NB4 (cell line): ENCODE measurements at places on chromosomes 2 and 18.

- peak; percentile 87 for DNase-seq
These were observed 889.1 kb upstream of the GCFC2 start for GRCh38 chr2:76599732-76600368.

DNA sequence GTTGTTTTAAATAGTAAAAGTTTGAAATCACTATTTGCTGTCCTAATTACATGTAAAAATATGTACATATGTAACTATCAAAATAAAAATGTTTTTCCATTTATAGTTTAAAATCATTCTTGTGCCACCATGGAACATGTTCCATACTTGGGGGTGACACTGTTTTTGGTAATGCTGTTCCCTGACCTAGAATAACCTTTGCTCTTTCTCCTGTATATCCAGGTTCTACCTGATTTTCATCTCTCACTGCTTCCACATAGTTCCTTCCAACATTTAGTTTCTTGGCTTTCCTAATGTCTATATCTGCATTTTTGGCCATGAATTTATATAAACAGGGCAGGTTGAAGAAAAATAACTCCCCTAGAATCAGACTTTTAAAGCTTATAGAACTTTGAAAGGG is 2.5 kb downstream of the SPOPL start:
- no peak for DNase-seq

- DNase-seq, result no peak
These were observed 381.6 kb downstream of the DSEL start for GRCh38 chr18:67134911-67135310.

DNA sequence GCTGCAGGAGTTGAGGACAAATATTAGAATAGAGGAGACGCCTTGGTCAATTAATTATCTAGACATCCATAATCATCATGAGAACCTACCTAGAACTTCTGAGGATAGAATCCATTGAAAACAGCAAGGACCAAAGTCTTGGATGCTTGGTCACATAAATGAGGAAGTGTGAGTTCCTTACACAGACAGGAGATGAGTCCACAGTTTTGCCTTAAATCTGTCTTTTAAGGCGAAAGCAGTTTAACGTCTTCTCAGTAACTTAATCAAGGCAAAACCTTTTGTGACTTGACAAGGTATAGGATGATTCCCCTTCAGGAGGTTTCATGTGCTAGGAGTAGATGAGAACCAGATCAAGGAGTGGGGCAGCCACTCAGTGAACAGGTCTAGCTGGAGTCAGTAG is 1783.2 kb upstream of the CELF4 start:
- no peak for DNase-seq

DNA sequence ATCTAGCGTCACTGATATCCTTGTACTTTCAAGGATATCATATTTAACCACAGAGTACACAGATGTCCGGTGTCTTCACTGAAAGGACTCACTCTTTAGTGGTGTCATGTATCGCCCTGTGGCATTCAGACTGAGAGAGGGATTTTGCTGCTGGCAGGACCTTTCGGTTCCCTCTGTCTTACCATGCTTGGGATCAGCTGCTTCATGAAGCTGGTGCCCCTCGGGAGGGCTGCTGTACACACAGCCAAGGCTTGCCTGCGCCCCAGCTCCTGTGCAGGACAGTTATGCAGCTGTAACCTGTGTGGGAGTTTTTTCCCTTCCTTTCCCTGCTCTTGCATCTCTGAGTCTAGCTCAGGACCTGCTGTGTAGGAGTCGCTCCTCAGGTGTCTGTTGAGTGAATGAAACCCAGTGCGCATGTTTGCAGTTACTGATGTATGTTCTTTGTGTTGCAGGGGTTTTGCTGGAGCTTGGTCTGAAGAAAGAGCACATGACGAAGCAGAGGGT is 64.4 kb downstream of the GREB1 start:
- DNase-seq, result peak; percentile 17

GRCh38 chr2:30803281-30803680 is 4.0 kb downstream of the CAPN13 start:
- peak; percentile 6 for DNase-seq

- DNase-seq, result peak; percentile 46
These were observed 21.0 kb upstream of the ARMC9 start for GRCh38 chr2:231177156-231178025.

- DNase-seq, result no peak
These were observed 15.6 kb downstream of the SLC39A10 start for GRCh38 chr2:195672674-195673073.

DNA sequence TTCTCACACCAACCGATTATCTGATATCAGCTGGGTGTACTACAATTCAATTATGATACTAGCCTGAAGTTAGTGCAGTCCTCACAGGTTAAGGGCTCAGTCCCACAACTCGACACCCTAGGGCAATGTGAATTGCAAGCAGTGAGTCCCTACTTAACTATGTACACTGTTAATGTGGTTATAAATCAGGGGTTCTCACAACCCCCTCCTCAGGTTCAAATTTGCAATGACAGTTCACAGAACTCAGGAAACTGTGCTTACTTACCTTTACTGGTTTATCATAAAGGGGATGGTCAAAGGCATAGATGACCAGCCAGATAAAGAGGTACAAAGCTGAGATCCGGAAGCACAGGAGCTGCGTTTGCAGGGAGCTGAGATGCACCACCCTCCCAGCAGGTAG is 1379.1 kb upstream of the CDH2 start:
- no peak for DNase-seq

- DNase-seq, result peak; percentile 69
These were observed 21.4 kb downstream of the MGAT5 start for GRCh38 chr2:134275058-134275862.

DNA sequence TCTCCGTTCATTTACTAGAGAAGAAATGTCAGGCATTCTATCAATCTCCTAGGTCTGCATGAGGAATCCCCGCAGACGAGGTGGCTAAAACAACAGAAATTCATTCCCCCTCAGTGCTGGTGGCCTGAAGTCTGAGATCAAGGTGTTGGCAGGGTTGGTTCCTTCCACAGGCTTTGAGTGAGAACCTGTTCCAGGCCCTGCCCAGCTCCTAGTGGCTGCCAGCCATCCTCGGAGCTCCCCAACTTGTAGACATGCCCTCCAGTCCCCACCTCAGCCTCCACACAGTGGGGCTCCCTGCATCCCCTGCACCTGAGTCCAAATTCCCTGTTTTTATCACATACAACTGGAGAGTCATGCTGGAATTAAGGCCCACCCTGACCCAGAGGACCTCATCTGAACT is 145.3 kb upstream of the ALKAL2 start:
- no peak for DNase-seq

DNA sequence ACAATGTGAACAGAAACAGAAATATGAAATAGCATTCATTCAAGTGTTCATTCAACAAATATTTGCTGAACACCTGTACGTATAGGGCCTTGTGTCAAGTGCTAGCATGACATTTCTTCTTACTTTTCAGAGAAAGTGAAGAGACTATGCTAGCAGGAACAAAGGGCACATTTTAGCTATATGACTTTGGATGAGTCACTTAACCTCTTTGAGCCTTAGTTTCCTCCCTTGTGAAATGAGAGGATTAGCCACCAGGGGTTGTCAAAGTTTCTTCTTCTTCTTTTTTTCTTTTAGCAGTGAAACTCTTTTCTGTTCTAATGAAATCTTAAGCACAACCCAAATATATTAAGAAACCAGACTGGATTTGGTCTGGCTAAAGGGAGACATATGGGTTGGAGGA is 53.1 kb downstream of the FIGN start:
- peak; percentile 71 for DNase-seq

DNA sequence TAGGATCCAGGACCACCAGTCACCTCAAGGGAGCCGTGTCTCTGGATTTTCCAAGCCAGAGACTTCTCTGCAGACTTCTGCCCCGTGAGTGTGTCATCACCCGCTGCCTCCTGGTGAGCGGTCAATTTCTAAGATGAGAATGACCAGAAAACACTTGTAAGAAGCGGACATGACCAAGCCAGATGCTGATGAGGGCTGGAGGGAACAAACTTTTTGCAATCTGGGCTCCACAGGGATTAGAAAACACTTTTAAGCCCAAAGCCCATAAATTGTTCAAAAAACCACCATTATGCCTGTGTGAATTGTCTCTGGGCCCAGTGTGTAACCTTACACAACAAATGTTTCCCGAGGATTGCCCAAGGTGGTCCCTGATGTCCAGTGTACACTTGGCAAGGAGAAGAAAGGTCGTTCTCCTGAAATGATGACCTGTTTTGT is 5.3 kb upstream of the NPPC start:
- DNase-seq, result no peak

DNA sequence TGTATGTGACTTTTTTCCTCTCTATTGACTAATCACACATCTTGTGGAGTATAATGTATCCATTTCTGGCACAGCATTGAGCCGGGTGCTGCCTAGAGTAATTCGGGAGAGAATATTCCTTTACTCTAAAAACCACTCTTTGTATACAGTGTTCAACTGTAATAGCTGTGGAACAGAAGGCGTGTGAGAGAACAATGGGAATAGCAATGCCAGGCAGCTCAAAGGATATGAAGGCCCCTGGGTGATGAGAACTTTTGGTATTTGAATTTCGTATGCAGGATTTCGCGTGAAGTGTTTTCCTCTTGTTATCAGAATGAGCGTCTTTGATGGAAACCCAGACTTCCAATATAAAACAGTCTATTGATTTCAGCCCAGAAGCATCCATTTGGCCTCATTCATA is 84.6 kb upstream of the MAP3K20 start:
- no peak for DNase-seq

GRCh38 chr2:205347899-205348298 is 334.4 kb upstream of the NRP2 start:
- no peak for DNase-seq

- peak; percentile 18 for DNase-seq
These were observed 3.3 kb downstream of the MYCN start for GRCh38 chr2:15943378-15944280.

GRCh38 chr2:17317439-17317976 is 200.7 kb downstream of the RAD51AP2 start:
- DNase-seq, result no peak

DNA sequence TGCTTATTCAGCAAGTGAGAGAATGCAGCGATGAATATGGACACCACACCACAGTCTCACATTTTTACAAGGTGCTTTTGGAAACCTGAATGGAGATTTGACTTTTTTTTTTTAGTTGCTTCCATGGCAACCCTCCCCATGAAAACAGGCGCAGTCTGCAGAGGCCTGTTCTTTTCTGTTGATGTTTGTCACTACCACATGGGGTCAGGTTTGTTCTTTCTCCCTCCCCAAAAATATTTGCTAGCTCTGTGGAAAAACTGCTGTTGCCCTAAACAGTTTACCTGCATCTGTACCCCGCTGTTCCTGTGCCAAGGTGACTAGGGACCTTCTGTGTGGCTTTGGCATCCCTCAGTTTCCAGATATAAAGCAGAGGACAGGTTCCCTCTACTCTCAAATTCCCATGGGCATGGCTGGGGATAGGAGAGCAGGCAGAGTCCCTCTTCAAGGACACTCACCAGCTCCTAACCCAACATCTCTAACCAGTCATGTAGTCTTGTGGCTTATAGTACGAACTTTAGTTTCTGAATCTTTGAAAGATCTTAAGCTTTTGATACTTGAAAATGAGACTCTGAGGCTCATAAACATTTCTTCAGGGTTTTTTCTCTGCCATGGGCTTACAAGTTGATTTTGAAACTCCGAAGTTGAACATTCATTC is 14.7 kb upstream of the MAPRE2 start:
- DNase-seq, result peak; percentile 22

DNA sequence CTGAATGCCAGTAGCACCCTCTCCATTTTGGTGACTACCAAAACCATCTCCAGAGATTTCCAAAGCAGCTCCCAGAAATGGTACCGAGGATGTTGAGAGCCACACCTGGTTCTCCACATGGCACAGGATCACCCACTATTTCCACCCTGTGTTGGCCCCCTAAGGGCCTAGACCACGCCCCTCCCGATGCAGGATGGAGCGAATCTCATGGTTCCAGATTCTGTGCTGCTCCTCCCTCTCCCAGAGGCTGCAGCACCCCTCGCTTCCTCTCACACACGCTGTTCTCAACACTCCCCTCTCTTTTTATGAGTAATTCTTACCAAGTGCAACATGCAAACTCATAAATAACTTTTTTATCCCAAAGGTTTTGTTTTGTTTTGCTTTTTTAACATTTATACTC is 571.5 kb downstream of the STK39 start:
- no peak for DNase-seq

GRCh38 chr2:8405334-8405733 is 276.5 kb upstream of the ID2 start:
- no peak for DNase-seq

DNA sequence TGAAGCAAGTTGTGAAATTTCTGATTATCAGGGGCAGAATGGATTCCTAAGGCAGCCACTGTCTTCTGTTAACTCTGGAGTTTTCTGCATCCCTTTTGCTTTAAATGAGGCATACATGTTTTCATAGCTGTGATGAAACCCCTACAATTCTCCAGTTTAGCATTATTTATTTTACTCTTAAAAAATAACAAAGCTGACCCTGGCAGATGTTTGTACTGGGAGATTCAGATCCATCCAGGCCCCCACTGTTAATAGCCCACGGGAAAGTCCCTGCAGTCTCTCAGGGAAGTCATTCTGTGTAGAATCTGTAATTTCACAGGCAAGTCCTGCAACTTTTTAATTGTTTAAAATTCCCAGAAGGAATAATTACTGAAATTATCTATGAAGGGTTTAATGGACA is 353 bp upstream of the SULT1C4 start:
- no peak for DNase-seq

GRCh38 chr2:12881952-12882351 is 165.2 kb downstream of the TRIB2 start:
- DNase-seq, result peak; percentile 30

DNA sequence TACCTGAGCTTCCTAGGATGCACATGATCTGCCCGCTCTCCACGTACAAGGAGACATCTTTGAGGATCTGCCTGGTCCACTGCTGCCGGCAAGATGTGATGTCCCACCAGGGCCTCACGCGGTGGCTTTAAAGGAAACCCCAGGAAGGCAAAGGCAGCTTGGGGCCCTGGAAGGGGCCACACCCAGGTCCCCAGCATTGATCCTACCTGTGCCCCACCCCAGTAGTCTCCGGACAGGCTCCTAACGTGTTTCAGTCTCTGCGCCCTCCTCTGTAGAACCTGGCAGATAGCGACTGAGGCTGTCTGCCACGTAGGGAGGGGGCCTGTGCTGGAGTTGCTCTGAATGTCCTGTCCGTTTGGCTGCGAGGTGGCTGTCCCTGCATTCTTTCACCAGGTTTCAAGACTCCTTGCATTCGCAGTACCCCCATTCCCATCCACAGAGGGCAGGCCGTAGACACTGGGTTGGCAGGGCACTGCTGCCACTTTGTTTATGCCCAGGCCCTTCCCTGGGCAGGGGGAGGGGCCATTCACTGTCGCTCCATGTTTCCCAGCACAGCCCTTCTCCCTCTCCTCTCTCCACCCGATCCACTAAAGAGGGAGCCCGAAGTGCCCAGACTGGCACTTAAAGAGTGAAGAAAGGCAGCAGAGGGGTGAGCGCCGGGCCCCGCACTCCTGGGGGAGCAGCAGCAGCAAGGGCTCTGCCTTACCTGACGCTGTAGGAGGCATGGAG is 644 bp downstream of the ABCG5 start:
- no peak for DNase-seq

GRCh38 chr2:152176113-152176714 is 651 bp upstream of the STAM2 start:
- DNase-seq, result no peak

GRCh38 chr2:42585779-42586178 is 17.3 kb downstream of the MTA3 start:
- DNase-seq, result no peak

- DNase-seq, result no peak
These were observed 21.7 kb upstream of the CABLES1 start for GRCh38 chr18:23113576-23113975.

- no peak for DNase-seq
These were observed 7.5 kb downstream of the ACYP2 start for GRCh38 chr2:54122939-54123338.

- no peak for DNase-seq
These were observed 73.5 kb downstream of the COLEC12 start for GRCh38 chr18:427005-427404.
